Sigmoid colon (tissue), 7 donors: ENCODE measurements at places on chromosomes 5 and 9. TPM values are rescaled to one million over a fixed set of nuclear protein-coding genes. Genes with fewer than 3 reads are reported as not detected.

DNA sequence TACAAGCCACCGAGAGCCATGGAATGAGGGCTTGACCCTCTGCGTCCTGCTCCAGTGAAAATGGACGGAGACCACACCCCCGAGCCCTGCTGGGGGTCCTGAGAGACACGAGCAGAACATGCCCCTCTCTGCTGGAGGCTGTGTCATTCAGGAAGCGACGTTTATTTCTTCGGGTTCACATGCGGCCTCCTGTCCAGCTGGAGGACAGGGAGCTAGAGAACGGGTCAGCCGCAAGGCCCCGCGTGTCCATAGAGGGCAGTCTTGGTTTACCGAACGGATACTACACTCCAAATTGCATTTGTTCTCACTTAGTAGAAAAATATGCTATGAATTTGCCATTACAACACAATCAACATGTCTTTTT, 36.1 kb downstream of the MRPL36 start:
- peak; percentile 60 for DNase-seq
- no peak overlapping the region for H3K27ac ChIP-seq
- peaks cover 57% of the 10 kb centered on the region for H3K27me3 ChIP-seq
- H3K36me3 ChIP-seq, result no peaks in the 10 kb centered on the region

GRCh38 chr9:2270565-2270964, 255.4 kb downstream of the SMARCA2 start:
- H3K36me3 ChIP-seq, result no peaks in the 10 kb centered on the region
- H3K4me3 ChIP-seq, result no peak overlapping the region
- H3K27ac ChIP-seq, result no peak overlapping the region
- H3K4me1 ChIP-seq, result no peaks in the 10 kb centered on the region
- H3K27me3 ChIP-seq, result no peaks in the 10 kb centered on the region
- DNase-seq, result no peak

Gene NNT
- total RNA-seq, result 48.5 TPM

GRCh38 chr9:108579757-108580439, 275.9 kb downstream of the ACTL7B start:
- H3K27ac ChIP-seq, result no peak overlapping the region
- no peaks in the 10 kb centered on the region for H3K4me1 ChIP-seq
- no peak for DNase-seq
- H3K27me3 ChIP-seq, result no peaks in the 10 kb centered on the region
- H3K36me3 ChIP-seq, result no peaks in the 10 kb centered on the region

Gene PROB1
- 0.16 TPM for total RNA-seq

GRCh38 chr5:66987949-66988838, 208.4 kb downstream of the CD180 start:
- no peaks in the 10 kb centered on the region for H3K36me3 ChIP-seq
- H3K27ac ChIP-seq, result no peak overlapping the region
- H3K4me1 ChIP-seq, result peaks cover 13% of the 10 kb centered on the region
- H3K4me3 ChIP-seq, result no peak overlapping the region

GRCh38 chr5:97627272-97627671, 444.2 kb upstream of the RIOK2 start:
- H3K36me3 ChIP-seq, result no peaks in the 10 kb centered on the region
- H3K4me1 ChIP-seq, result no peaks in the 10 kb centered on the region
- no peak overlapping the region for H3K4me3 ChIP-seq
- H3K27me3 ChIP-seq, result no peaks in the 10 kb centered on the region

DNA sequence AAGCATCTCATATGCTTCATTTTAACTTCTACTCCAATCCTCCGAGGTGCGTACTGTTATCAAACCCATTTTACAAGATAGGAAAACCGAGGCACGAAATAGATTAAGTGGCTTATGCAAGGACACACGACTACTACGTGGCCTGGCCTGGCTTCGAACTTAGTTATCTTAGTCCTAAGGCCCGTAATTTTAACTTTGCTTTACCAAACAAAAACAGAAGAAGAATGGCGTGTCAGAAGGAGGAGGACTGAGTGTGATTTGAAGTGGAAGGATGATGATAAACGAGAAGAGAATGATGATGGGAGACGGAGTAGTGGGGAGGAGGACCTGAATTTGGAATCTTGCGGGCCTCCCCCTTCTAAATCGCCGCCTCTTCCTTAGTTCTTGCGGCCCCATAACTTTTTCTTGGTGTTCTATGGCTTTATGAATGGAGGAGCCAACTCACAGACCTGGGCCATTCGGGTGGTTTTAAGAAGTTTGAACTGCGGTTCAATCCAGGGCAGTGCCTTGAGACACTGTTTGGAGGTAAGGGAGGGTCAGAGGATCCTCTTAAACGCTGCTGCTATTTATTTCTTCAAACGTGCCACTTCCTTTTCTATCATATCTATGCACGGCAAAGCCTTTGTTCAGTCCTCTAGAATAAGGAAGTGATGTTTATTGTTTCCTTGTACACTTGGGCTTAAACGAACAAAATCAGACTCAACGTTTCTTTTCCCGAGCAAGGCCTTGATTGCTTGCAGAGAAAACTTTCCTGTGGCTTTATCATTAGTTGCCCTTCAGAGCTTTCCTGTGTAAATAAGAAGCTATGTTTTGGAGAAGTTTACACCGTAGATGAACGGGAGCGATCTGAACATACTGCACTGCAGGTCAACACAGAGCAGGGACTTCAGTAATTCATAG, 795 bp downstream of the CNOT8 start:
- H3K36me3 ChIP-seq, result no peaks in the 10 kb centered on the region
- no peak for DNase-seq
- H3K4me1 ChIP-seq, result peaks cover 53% of the 10 kb centered on the region
- H3K27me3 ChIP-seq, result no peaks in the 10 kb centered on the region

DNA sequence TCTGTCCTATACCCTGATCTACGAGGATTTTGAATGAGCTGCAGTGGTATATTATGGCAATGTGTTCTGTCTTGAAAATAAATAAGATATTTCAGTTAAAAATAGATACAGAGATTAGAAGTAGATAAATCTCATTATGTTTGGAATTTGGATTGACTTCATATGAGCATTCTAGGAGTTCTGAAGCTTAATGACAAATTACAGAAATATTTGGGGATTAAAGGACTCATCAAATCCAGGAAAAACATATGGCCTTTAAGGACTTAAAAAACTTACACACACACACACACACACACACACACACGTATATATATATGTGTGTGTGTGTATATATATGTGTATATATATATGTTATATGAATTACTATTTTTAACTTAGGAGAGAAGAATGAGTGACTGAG, 446.9 kb upstream of the CD180 start:
- peaks cover 39% of the 10 kb centered on the region for H3K4me1 ChIP-seq
- no peak for DNase-seq
- no peak overlapping the region for H3K4me3 ChIP-seq
- H3K27me3 ChIP-seq, result no peaks in the 10 kb centered on the region
- H3K36me3 ChIP-seq, result no peaks in the 10 kb centered on the region

GRCh38 chr9:105359892-105360291, 87.9 kb upstream of the FSD1L start:
- H3K27ac ChIP-seq, result no peak overlapping the region
- no peak for DNase-seq
- no peaks in the 10 kb centered on the region for H3K27me3 ChIP-seq

GRCh38 chr5:171264843-171265242, 44.2 kb upstream of the TLX3 start:
- no peaks in the 10 kb centered on the region for H3K27me3 ChIP-seq
- H3K27ac ChIP-seq, result no peak overlapping the region
- no peaks in the 10 kb centered on the region for H3K36me3 ChIP-seq
- no peaks in the 10 kb centered on the region for H3K4me1 ChIP-seq
- no peak overlapping the region for H3K4me3 ChIP-seq
- no peak for DNase-seq

DNA sequence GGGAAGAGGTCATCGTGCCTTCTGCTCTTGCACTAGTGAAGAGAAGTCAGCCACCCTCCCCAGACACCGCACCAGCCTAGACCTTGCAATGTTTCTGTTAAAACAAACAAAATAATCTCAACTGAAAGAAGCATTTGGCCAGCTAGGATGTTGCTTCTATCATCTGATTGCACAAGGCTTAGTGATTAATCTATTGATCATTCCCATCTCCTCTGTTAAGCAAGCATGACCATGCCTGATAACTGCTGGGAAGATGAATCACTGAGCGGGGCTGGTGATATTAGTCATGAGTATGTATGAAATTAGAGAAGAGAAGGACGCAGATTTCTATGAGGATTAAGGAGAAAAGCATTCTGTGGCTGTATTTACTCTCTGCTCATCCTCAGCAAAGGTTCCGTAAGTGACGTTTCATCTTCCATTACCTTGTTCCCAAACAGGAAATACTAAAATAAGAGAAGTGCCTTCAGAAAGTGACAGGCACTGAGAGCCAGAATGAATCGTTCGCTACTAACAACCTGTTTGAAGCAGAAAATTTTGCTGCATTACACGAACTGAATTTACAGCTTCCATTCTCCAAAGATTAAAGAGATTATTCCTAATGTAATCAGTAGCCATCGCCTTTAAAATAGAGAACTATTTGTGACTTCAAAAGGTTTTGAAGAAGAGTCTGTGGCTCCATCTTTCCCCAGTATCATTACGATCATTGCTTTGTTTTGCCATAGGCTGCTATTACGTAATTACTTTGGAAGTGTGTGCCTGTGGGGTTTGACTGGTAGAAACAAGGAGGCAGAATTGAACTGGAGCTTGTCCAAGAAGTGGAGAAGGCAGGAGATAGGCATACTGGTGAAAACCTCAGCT, 219.1 kb downstream of the MED10 start:
- H3K27me3 ChIP-seq, result no peaks in the 10 kb centered on the region
- no peak overlapping the region for H3K4me3 ChIP-seq
- H3K27ac ChIP-seq, result no peak overlapping the region
- H3K36me3 ChIP-seq, result no peaks in the 10 kb centered on the region
- H3K4me1 ChIP-seq, result no peaks in the 10 kb centered on the region

Gene TGFBI
- 116 TPM for total RNA-seq

DNA sequence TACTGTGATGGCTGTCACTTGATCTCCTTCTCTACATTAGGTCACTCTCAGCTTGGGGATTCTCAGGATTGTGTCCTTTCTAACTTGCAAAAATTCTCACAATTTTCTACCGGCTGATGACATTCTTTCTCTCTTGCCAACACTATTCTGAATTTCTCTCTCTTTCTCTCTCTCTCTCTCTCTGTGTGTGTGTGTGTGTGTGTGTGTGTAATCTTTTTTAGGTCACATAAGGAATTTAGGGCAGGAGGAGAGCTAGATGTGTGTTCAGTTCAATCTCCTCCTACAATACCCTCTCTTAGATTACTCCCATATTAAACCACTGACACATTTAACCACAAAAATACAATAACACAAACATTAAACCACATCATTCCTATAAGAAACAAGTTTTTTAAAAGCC, 242.3 kb upstream of the NREP start:
- no peak overlapping the region for H3K27ac ChIP-seq
- DNase-seq, result no peak
- H3K4me1 ChIP-seq, result no peaks in the 10 kb centered on the region
- no peaks in the 10 kb centered on the region for H3K36me3 ChIP-seq

Gene DPYSL3
- 159 TPM for total RNA-seq

GRCh38 chr5:149580808-149581191, 498 bp upstream of the ARHGEF37 start:
- H3K27ac ChIP-seq, result peak overlapping the region; percentile 92
- H3K27me3 ChIP-seq, result no peaks in the 10 kb centered on the region
- H3K4me3 ChIP-seq, result peak overlapping the region; percentile 45
- no peaks in the 10 kb centered on the region for H3K36me3 ChIP-seq
- H3K4me1 ChIP-seq, result peaks cover 42% of the 10 kb centered on the region

Gene FOXI1
- total RNA-seq, result not detected

DNA sequence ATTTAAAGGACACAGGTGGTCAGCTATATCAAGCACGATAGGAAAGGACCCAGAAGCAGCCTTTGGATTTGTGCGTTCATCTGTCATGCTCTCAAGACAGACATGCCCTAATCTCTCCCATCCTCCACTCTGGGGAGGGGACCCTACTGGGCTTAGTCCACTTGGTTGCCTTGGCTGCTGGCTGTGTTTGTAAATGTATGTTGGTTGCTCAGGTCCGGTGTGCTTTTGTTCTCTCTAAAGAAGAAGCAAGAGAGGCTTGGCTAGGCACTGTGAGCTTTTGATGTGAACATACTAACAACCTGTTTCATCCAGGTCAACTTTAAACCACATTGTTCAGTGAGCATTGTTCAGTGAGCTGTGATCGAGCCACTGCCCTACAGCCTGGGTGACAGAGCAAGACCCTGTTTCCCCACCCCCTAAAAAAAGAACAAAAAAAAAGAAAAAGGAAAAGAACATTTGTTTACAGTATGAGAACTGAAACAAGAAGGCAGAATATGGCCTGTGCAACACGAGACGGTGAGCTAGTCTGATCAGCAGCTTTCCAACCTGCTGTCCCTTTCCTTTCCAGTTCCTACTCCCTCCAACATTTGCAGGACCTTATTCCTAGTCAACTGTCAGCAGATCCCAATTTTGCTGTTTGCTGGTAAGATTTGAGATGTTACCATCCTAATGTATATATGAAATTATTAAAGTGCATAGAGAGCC, 228.3 kb downstream of the ARHGAP26 start:
- no peak overlapping the region for H3K4me3 ChIP-seq
- DNase-seq, result no peak
- no peak overlapping the region for H3K27ac ChIP-seq
- H3K4me1 ChIP-seq, result peaks cover 21% of the 10 kb centered on the region
- H3K36me3 ChIP-seq, result no peaks in the 10 kb centered on the region
- H3K27me3 ChIP-seq, result no peaks in the 10 kb centered on the region
